B cell (primary cell): ENCODE measurements at places on chromosomes 16 and 17. TPM values are rescaled to one million over a fixed set of nuclear protein-coding genes. Genes with fewer than 3 reads are reported as not detected.

The C17orf50 gene
- not detected in 2 replicates for total RNA-seq

DNA sequence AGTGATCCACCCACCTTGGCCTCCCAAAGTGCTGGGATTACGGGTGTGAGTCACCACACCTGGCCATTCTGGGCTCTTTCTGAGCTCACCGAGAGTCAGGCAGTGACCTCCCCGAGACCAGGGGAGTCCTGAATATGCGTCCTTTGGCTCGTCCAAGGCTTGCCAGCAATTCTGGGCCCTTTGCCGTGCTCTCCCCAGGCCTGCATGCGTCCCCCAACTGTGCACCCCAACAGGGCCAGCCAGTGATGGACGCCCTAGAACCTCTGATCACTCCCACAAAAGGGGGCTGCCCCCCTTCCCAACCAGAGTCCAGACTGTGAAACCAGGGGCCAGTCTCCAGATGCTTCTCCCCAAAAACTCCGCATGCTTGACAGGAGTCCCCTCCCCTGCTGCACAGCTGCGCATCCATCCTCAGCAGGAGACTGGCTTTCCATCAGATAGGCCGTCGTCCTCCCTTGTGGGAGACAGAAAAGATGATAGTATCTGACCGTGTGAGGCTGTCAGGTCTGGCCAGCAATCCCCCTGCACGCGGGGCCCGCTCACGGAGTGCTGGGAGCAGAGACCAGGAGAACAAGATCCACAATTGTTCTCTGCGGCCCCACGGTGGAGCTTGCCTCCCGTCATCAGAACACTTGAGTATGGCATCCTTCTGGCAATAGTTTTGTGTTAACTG, 15.5 kb downstream of the HS3ST6 start:
- H3K4me1 ChIP-seq, result no peaks in the 10 kb centered on the region
- no peaks in the 10 kb centered on the region for H3K27me3 ChIP-seq
- no peak for DNase-seq
- H3K4me3 ChIP-seq, result no peak overlapping the region
- H3K27ac ChIP-seq, result no peak overlapping the region

The ALDOA gene
- total RNA-seq, result 301 and 329 TPM in 2 replicates

The ALKBH5 gene
- 103 and 104 TPM in 2 replicates for total RNA-seq

DNA sequence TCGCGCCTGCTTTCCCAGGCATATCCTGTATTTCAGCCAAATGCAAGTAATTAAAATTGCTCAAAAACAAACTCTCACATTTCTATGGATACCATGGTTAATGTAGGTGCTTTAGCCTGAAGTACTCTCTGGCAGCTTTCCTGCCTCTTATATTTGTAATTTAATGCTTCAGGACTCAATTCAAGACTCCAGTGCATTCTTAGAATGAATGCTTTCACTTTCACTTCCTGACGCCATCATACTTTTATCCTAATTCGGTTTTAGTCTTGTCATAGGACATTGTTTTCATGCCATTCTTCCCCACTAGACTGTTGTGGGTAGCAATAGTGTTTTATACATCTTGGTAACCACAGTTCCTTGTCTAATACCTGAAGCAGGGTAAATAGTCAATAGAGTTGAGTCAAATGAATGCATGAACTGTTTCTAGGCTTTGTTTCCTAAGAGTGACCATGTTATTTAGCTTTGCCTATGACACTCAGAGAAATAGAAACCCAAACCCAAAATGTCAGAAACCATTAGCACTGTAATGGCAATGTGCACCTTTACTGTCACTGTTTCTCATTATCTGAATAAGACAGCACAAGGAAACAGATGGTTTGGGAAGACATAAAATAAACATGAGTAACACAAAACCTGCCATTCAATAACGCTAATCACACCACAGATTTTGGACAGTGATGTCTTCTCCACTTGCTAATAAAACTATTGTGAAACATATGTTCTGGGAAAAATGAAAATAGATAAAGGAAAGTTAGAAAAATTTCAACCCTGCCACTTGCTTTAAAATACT, 705.5 kb downstream of the CDH11 start:
- no peaks in the 10 kb centered on the region for H3K36me3 ChIP-seq
- no peak overlapping the region for H3K4me3 ChIP-seq
- no peak overlapping the region for H3K27ac ChIP-seq
- no peak for DNase-seq

GRCh38 chr16:57742543-57742942, 7.0 kb downstream of the KATNB1 start:
- H3K36me3 ChIP-seq, result peaks cover 3% of the 10 kb centered on the region
- no peak for DNase-seq
- no peak overlapping the region for H3K27ac ChIP-seq
- H3K4me3 ChIP-seq, result no peak overlapping the region
- no peaks in the 10 kb centered on the region for H3K4me1 ChIP-seq

- H3K4me3 ChIP-seq, result no peak overlapping the region
- no peaks in the 10 kb centered on the region for H3K36me3 ChIP-seq
- no peak overlapping the region for H3K27ac ChIP-seq
- DNase-seq, result no peak
- H3K27me3 ChIP-seq, result no peaks in the 10 kb centered on the region
These were observed 36.7 kb downstream of the SALL1 start for GRCh38 chr16:51114382-51114781.

DNA sequence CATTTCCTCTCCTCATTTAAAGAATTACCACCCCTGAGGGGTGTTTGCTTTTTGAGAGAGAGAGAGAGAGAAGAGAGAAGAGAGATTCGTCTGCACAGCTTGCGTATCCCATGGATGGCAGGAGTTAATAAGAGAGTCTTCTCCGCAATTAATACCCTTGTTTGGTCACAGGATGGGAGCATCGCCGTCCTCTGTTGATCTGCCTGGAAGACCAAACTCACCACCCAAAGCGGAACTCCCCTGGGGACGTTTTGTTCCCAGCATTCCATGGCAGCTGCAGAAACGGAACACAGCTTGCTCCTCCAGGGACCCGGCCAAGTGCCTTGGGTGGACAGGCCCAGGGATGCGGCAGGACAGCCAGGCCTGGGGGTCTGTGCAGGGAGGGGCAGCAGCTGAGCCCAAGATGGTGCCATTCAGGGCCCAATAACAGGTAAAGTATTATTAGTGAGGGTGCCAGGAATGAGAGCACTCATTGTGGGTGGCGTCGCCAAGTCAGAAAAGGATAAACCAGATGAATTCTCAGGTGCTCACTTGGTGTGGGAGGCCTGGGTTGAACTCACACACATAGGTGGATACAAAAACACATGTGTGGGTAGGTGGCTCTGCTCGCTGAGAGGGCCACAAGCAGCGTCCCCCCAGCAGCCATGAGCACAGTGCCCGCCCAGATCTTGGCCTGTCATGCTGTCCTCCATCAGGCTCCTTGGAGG, 83.1 kb downstream of the NT5M start:
- H3K27ac ChIP-seq, result no peak overlapping the region
- no peaks in the 10 kb centered on the region for H3K4me1 ChIP-seq
- H3K36me3 ChIP-seq, result no peaks in the 10 kb centered on the region
- no peaks in the 10 kb centered on the region for H3K27me3 ChIP-seq
- DNase-seq, result no peak
- H3K4me3 ChIP-seq, result no peak overlapping the region

DNA sequence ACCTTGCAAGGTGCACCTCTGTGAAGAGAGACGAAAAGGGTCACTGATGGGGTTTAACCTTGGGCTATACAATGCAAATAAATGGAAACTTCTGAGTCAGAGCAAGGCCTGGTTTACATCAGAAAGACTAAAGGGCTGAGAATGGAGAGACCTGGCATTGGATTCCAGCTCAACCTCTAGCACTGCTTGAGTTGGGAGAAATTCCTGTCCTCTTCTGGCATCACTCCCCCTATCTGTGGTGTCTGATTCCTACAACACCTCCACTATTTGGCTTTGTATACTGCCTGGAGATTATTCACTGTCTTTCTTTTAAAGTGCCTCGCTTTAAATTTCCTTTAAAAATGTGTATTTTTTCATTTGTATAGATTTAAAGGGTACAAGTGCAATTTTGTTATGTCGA, 68.8 kb downstream of the GPR139 start:
- H3K4me3 ChIP-seq, result no peak overlapping the region
- H3K27me3 ChIP-seq, result no peaks in the 10 kb centered on the region
- H3K27ac ChIP-seq, result no peak overlapping the region

GRCh38 chr17:1616101-1616500, 12.5 kb downstream of the SLC43A2 start:
- H3K36me3 ChIP-seq, result peaks cover 3% of the 10 kb centered on the region
- H3K4me1 ChIP-seq, result no peaks in the 10 kb centered on the region
- DNase-seq, result no peak
- H3K4me3 ChIP-seq, result no peak overlapping the region
- H3K27ac ChIP-seq, result no peak overlapping the region

DNA sequence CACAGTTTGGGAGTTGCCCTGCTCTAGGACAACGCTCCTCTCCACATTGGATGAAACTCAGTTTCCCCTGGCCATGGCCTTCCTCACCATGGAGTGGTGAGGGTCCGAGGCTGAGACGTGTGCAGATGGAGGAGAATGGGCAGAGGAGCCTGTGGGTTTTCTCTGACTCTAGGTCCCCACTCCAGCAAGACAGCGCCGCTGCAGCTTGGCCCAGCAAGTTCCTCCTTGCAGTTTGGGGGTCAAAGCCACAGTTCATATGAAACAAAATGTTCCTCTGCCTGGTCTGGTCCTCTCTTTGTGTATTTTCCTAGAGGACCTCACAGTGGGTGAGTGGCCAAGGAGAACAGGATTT, 2.3 kb downstream of the C16orf54 start:
- peak overlapping the region; percentile 100 for H3K4me3 ChIP-seq
- H3K36me3 ChIP-seq, result peaks cover 2% of the 10 kb centered on the region
- H3K27ac ChIP-seq, result peak overlapping the region; percentile 95
- H3K27me3 ChIP-seq, result no peaks in the 10 kb centered on the region

GRCh38 chr17:56785997-56786680, 47.6 kb downstream of the C17orf67 start:
- no peaks in the 10 kb centered on the region for H3K27me3 ChIP-seq
- H3K36me3 ChIP-seq, result no peaks in the 10 kb centered on the region
- peaks cover 7% of the 10 kb centered on the region for H3K4me1 ChIP-seq

DNA sequence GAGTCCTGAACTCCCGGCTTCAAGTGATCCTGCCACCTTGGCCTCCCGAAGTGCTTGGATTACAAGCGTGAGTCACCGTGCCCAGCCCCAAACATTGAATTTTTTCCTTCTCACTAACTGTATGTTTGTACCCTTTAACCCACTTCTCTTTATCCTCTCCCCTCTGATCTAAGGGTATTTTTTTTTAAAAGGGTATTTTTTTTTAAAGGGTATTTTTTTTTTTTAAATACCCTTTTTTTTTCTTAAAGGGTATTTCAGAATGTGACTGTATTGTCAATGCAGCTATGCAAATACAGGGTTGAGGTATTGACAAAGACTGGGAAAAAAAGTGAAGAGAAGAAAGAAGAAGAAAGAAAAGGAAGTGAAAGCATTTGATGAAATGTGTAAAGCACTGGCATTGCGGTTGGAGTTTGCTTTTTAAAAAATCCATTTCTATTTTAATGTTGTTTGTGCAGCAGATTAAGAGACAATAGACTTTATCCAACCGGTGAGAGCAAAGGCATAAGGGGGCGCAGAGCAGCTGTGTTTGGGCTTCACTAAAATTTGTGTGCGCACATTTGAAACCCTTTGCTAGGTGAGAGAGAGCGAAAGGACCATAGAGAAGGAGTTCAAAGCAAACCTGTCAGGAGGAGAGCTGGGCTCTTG, 42.4 kb downstream of the SYT17 start:
- H3K36me3 ChIP-seq, result no peaks in the 10 kb centered on the region
- DNase-seq, result peak; percentile 85
- H3K4me3 ChIP-seq, result peak overlapping the region; percentile 41
- no peaks in the 10 kb centered on the region for H3K27me3 ChIP-seq
- H3K4me1 ChIP-seq, result peaks cover 41% of the 10 kb centered on the region

- no peak overlapping the region for H3K27ac ChIP-seq
- peaks cover 15% of the 10 kb centered on the region for H3K4me1 ChIP-seq
- no peaks in the 10 kb centered on the region for H3K36me3 ChIP-seq
- H3K4me3 ChIP-seq, result no peak overlapping the region
- DNase-seq, result no peak
These were observed 101.8 kb upstream of the TNRC6C start for GRCh38 chr17:77856551-77857305.

The MRC2 gene
- total RNA-seq, result 0.34 and 0.36 TPM in 2 replicates

GRCh38 chr17:57949649-57950048, 5.6 kb downstream of the CUEDC1 start:
- no peak overlapping the region for H3K4me3 ChIP-seq
- peaks cover 41% of the 10 kb centered on the region for H3K27me3 ChIP-seq
- H3K4me1 ChIP-seq, result peaks cover 36% of the 10 kb centered on the region
- H3K27ac ChIP-seq, result no peak overlapping the region

- H3K36me3 ChIP-seq, result peaks cover 27% of the 10 kb centered on the region
- no peak overlapping the region for H3K4me3 ChIP-seq
- DNase-seq, result no peak
- H3K27me3 ChIP-seq, result no peaks in the 10 kb centered on the region
- H3K27ac ChIP-seq, result no peak overlapping the region
These were observed 10.3 kb downstream of the PHAF1 start for GRCh38 chr16:67120025-67120424.

The NGFR gene
- 1.6 and 1.8 TPM in 2 replicates for total RNA-seq

- H3K4me3 ChIP-seq, result no peak overlapping the region
- DNase-seq, result no peak
- no peaks in the 10 kb centered on the region for H3K27me3 ChIP-seq
- no peak overlapping the region for H3K27ac ChIP-seq
- H3K4me1 ChIP-seq, result no peaks in the 10 kb centered on the region
These were observed 428.0 kb downstream of the CA10 start for GRCh38 chr17:51730303-51731050.

GRCh38 chr16:70428178-70428998, 10.5 kb downstream of the ST3GAL2 start:
- peaks cover 4% of the 10 kb centered on the region for H3K36me3 ChIP-seq
- peaks cover 57% of the 10 kb centered on the region for H3K4me1 ChIP-seq
- H3K27ac ChIP-seq, result peak overlapping the region; percentile 63
- no peaks in the 10 kb centered on the region for H3K27me3 ChIP-seq

- peak overlapping the region; percentile 95 for H3K27ac ChIP-seq
- peak overlapping the region; percentile 84 for H3K4me3 ChIP-seq
- no peak for DNase-seq
- H3K4me1 ChIP-seq, result peaks cover 24% of the 10 kb centered on the region
- H3K36me3 ChIP-seq, result peaks cover 43% of the 10 kb centered on the region
- H3K27me3 ChIP-seq, result no peaks in the 10 kb centered on the region
These were observed 725 bp upstream of the CASC3 start for GRCh38 chr17:40139566-40140058.

The TOM1L1 gene
- not detected in 2 replicates for total RNA-seq

- H3K4me1 ChIP-seq, result no peaks in the 10 kb centered on the region
- H3K36me3 ChIP-seq, result peaks cover 3% of the 10 kb centered on the region
- no peak for DNase-seq
- no peaks in the 10 kb centered on the region for H3K27me3 ChIP-seq
- no peak overlapping the region for H3K4me3 ChIP-seq
These were observed 677 bp downstream of the SULT1A2 start for GRCh38 chr16:28596115-28596630.

The MARVELD3 gene
- not detected in 2 replicates for total RNA-seq

DNA sequence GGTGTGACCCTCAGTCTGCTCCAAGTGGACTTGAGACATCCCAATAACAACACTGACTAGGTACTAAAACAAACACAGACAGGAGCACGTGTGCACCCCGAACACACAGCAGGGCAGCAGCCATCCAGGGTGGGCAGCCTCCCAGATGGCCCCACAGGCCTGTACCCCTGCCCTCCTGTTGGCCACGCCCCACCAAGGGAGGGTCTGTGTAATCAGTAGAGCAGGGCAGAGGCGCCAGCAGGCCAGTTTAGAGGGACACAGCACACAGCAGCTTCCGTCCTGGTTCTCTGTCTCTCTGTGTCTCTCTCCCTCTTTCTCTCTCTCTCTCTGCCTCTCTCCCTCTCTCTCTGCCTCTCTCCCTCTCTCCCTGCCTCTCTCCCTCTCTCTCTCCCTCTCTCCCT, 21.4 kb downstream of the ACTG1 start:
- peaks cover 9% of the 10 kb centered on the region for H3K4me1 ChIP-seq
- H3K36me3 ChIP-seq, result no peaks in the 10 kb centered on the region
- no peak for DNase-seq
- no peak overlapping the region for H3K4me3 ChIP-seq
- H3K27me3 ChIP-seq, result peaks cover 7% of the 10 kb centered on the region
- no peak overlapping the region for H3K27ac ChIP-seq

The BAIAP3 gene
- 130 TPM in 2 replicates for total RNA-seq
